GM13977 (cell line): ENCODE measurements at places on chromosomes 12 and 14.

DNA sequence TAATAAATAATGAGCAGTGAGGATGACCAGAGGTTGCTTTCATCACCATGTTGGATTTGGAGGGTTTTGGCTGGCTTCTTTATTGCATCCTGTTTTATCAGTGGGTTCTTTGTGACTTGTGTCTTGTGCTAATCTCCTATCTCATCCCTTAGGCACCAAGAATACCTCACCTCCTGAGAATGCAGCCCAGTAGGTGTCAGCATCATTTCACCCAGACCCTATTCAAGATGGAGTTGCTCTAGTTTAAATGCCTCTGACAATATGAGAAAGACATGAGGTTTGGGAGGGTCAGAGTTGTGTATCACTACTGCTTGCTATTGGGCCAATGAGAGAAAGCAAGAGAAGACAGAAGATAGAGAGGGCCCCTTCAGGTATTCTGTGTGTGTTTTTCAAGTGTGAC is 592.2 kb downstream of the ETNK1 start:
- DNase-seq, result no peak

DNA sequence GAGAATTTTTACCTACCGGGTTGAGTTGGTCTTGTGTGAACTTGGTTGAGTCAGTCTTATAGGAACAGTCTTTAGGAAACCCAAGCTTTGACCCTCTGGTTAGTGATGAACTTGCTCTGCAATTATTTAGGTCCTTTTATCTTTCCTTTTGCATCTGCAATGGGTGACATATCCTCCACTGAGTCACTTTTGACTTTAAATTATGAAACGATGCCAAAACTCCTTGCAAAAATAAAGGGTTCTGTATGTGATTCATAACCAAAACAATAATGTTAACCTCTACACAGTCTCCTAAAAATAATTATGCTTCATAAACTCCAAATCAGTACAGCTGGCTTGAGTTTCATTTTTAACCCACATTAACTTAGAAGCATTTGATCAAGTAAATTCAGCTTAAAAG is 979.4 kb downstream of the GALC start:
- DNase-seq, result no peak

- DNase-seq, result no peak
Measured at GRCh38 chr12:46084666-46085631, 94.6 kb upstream of the SCAF11 start.

DNA sequence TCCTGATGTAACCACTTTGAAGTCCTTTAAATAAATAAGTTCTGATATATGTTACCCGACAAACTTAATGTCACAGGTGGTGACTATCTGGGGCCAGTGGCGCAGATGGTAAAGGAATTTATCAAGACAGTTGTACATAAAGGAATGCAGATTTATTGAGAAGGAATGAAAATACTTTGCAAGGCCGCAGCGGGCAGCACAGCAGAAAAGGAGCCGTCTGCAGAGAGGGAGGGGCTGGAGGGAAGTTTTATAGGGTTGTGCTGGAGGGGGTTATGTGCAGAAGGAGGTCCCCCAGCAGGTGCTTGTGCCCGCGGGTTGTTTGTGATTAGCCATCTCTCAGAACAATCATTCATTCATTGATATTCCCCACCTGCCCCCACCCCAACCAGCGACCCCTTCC is 17.4 kb downstream of the GPRC5D start:
- no peak for DNase-seq

GRCh38 chr12:28552251-28552970 is 362.2 kb downstream of the CCDC91 start:
- DNase-seq, result no peak

GRCh38 chr12:124893792-124894516 is 20.5 kb downstream of the UBC start:
- DNase-seq, result no peak

DNA sequence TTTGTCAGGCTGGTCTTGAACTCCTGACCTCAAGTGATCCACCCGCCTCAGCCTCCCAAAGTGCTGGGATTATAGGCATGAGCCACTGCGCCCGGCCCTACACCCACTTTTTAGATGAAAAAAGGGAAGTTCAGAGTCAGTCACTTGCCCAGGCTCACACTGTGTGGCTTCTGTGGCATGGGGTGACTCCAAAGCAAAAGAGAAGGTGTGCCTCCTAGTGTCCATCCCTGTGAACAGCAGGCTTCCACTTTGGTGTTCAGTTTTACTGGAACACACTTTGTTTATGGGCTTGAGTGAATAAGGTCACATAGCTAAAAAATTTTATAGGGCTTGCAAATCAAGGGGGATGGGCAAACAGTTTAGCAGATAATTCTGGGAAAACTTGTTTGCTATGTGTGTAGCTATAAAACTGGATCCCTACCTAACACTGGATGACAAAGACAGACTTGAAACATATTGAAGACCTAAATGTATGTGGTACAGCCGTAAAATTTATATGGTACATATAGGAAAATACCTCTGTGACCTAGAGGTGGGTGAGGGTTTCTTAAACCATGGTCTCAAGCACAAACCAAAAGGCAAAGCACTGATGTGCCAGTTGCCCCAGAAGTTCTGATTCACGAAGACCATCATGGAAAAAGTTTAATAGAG is 54.9 kb downstream of the EID3 start:
- DNase-seq, result peak; percentile 80

DNA sequence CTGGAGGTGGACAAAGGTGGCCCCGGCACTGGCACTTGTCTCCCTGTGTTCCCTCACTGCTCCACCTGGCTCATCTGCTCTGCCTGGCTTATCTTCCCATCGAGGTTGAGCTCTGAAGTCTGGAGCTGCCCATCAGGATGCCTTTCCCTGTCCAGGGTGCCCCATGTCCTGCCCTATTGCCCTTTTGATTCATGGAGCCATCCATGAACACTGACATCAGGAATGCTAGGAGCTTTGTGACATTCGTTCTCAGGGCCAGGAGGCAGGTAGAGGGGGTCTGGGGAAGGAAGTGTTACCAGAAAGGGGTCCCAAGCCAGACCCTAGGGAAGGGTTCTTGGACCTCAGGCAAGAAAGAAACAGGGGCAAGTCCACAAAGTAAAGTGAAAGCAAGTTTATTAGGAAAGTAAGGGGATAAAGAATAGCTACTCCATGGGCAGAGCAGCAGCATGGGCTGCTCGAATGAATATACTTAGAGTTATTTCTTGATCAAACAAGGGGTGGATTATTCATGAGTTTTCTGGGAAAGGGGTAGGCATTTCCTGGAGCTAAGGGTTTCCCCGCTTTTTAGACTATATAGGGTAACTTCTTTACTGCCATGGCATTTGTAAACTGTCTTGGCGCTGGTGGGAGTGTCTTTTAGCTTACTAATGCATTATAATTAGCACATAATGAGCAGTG is 51.6 kb downstream of the RIN3 start:
- DNase-seq, result no peak
